Psoas muscle (tissue), 8 donors: ENCODE measurements at places on chromosomes 2 and 18. TPM values are rescaled to one million over a fixed set of nuclear protein-coding genes. Genes with fewer than 3 reads are reported as not detected.

DNA sequence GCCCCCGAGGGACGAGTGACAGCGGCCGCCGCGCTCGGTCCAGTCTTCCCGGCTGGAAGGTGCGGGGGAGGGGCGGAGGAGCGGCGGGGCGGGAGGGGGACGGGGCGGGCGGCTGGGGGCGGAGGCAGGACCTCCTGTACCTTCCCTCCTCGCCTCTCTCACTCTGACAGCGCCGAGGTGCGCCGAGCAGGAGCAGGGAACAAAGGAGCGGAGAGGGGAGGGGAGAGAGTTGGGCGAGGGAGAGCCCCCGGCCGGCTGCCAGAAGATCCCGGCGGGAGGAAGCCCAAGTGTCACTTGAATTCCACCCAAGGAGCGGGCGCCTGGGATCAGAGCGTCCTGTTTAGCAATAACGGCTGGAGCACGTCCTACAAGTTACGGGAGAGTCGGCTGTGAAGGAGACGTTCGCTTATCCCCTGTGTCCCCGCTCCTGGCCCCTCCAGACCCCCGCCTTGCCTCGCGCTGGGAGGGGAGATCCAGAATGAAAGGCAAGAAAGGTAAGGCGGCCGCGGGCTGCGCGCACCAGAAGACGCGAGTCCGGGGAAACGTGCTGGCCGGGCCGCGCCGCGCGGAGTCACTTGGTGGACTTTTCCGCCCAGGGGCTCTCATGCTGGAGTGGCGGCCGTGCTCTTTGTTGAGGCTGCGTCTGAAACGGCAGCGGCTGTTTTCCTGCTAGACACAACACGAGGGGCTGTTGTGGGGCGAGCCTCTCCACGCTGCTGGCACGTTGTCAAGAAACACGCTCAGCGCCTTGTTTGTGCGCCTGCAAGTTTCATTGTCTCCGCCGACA, at the start of gene TGIF1:
TGIF1 (plus strand) TSS at position 161 of the 787 bp plus-strand sequence; CDS start at position 479, 318 bp downstream.
- H3K36me3 ChIP-seq: no peaks in the 10 kb centered on the region
- no peaks in the 10 kb centered on the region for H3K27me3 ChIP-seq
- peak; percentile 95 for DNase-seq

- H3K27me3 ChIP-seq: no peaks in the 10 kb centered on the region
- H3K36me3 ChIP-seq: no peaks in the 10 kb centered on the region
- H3K4me1 ChIP-seq: no peaks in the 10 kb centered on the region
- H3K4me3 ChIP-seq: no peak overlapping the region
- no peak overlapping the region for H3K27ac ChIP-seq
Observed at GRCh38 chr2:56348392-56349210, 164.8 kb downstream of the CCDC85A start.

DNA sequence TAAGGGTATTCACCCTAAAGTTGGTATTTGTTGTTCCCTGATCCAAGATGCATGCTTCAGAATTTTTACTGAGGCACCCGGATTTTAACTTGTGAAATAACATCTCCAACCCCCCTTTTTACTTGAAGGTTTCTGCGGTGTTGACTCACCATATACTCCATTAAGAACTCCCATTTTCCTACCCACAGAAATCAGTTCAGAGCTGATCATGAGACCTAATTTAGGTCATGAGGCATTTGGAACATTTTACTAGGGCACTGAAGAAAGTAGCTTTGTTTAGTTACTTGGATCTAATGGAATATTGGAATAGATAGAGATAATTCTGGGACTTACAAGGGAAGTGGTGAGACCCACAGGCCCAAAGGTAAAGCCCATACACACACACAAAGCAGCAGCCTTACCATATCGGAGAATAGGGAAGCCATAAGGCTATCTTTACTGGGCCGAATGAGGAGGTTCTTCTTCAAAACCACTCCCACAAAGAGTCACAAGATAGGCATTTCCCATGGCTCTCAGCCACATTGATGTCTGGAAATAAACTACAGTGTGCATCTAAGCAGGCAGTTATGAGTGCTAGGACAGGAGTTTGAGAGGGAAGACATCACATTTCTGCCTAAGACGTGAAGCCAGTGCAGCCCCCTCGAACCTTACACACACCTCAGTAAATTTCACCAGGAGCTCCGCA, 681.0 kb upstream of the LRRTM4 start:
- no peak overlapping the region for H3K27ac ChIP-seq
- H3K27me3 ChIP-seq: no peaks in the 10 kb centered on the region
- H3K4me3 ChIP-seq: no peak overlapping the region
- DNase-seq: no peak
- no peaks in the 10 kb centered on the region for H3K4me1 ChIP-seq

GRCh38 chr2:230677201-230677946, 35.3 kb upstream of the CAB39 start:
- no peak overlapping the region for H3K27ac ChIP-seq
- no peaks in the 10 kb centered on the region for H3K27me3 ChIP-seq
- H3K4me1 ChIP-seq: peaks cover 6% of the 10 kb centered on the region
- no peaks in the 10 kb centered on the region for H3K36me3 ChIP-seq
- no peak overlapping the region for H3K4me3 ChIP-seq
- no peak for DNase-seq

DNA sequence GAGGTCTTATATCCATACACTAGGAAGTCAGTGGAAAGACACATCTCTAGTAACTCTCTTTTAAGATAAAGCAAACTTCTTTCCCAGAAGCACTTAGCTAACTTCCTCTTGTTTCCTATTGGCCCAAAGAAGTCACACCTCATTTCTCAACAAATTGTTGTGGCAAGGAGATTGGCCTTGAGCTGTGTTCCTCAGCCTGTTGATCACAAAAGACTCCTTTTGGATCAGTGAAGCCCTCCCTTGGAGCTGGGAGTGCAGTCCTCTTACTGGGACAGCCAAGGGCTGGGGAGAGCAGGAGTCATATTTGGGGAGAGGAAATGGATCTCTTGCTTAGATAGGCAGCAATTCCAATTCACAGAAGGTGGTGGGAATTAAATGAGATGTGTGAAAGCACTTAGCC, 51.2 kb upstream of the DAPL1 start:
- H3K4me1 ChIP-seq: no peaks in the 10 kb centered on the region
- H3K27ac ChIP-seq: no peak overlapping the region
- peaks cover 1% of the 10 kb centered on the region for H3K27me3 ChIP-seq

DNA sequence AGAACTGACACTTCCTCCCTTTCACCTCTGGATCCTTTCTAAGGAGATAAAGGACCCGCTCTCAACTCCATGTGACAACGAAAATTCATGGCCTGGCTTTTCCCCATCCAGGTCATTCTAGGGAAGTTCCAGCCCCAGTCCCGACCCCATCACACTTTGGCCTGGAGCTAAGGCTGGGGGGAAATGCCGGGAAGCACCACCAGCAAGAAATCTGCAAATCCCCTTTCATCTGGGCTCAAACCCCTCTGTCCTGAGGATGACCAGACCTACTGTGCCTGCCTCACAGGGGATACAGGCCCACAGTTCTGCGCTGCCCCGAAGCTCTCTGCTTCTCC, 1.3 kb downstream of the SIX2 start:
- H3K36me3 ChIP-seq: peaks cover 21% of the 10 kb centered on the region
- DNase-seq: no peak
- peak overlapping the region; percentile 87 for H3K4me3 ChIP-seq
- H3K27ac ChIP-seq: peak overlapping the region; percentile 92

GRCh38 chr2:216594081-216594480, 39.1 kb upstream of the IGFBP2 start:
- H3K36me3 ChIP-seq: no peaks in the 10 kb centered on the region
- no peaks in the 10 kb centered on the region for H3K27me3 ChIP-seq
- H3K27ac ChIP-seq: no peak overlapping the region
- H3K4me1 ChIP-seq: peaks cover 16% of the 10 kb centered on the region

GRCh38 chr18:21303445-21303844, 61.4 kb downstream of the GREB1L start:
- no peak overlapping the region for H3K4me3 ChIP-seq
- H3K36me3 ChIP-seq: no peaks in the 10 kb centered on the region
- DNase-seq: no peak
- H3K27me3 ChIP-seq: no peaks in the 10 kb centered on the region
- H3K4me1 ChIP-seq: no peaks in the 10 kb centered on the region

DNA sequence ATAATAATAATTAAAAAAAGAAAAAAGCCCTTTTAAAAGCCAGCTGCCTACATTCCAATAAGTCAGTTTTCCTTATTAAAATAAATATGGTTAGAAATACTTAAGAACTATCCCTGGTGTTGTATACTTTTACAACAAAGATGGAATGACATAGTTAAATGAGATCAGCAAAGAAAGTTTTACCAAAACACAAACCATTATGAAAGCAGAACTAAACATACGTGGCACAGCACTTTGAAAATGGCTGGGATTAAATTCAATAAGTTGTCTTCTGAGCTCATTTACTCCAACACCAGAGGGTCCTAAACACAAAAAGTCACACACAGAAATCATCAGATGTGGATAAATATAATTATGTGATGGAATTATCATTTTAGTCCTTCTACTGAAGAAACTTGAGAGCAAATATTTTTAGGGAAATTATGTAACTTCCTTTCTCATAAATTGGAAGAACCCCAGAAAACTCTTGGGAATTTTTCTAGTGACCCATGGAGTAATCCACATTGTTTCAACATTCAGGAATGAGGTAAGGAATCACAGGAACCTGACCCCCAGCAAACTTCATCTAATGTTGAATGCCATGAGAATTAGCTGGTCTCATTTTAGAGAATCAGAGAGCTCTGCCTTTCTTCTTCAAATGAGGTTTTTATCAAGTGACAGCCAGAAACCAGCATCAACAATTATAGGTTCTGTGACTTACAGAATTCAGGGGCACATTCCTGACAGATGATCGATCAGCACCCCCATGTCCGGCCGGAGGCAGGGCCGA, 11.5 kb upstream of the TMEM237 start:
- DNase-seq: no peak
- no peaks in the 10 kb centered on the region for H3K4me1 ChIP-seq
- no peak overlapping the region for H3K4me3 ChIP-seq

GRCh38 chr2:133644846-133645245, 76.6 kb upstream of the NCKAP5 start:
- H3K36me3 ChIP-seq: no peaks in the 10 kb centered on the region
- no peak overlapping the region for H3K27ac ChIP-seq
- H3K27me3 ChIP-seq: no peaks in the 10 kb centered on the region
- no peak overlapping the region for H3K4me3 ChIP-seq
- H3K4me1 ChIP-seq: no peaks in the 10 kb centered on the region
- no peak for DNase-seq

The SDC1 gene
- 0.10 TPM for polyA plus RNA-seq

The CEBPZOS gene
- 51.6 TPM for polyA plus RNA-seq
